ENCODE measurements at places on chromosomes 5 and 9.

DNA sequence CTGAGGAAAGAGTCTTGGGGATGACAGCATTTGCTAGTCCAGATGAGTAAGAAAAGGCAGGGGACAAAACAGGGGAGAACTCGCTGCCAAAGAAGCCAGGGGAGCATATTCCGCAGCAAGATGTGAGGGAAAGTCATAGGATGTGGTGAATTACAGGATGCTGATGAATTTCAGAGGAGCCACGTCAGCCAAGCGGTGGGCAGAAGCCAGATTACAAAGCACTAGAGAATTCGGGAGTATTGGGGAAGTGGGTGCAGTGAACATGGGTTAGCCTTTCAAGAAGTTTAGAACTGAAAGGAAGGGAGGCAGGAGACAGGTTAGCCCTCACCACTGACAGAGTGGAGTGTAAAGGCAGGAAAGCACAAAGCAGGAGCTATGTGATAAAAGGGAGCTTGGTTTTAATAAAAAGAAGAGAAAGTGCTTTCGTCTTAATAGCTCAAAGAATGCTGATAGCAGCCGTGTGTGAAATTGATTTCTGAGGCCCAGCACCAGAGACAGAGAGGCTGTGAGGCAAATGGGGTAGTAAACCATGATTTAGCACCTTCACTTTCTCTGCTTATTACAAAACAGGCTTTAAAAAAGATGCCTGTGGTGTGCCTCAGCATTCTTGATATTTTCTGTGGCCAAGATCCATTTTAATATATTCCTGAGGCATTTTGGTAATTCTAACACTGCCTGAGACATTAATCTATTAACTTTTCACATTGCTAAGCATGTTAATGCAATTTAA lies 16.9 kb downstream of the ADAMTSL1 start:
- no peak for DNase-seq

- no peak for DNase-seq
Measured at GRCh38 chr5:74030371-74030770, 404.4 kb downstream of the ARHGEF28 start.

DNA sequence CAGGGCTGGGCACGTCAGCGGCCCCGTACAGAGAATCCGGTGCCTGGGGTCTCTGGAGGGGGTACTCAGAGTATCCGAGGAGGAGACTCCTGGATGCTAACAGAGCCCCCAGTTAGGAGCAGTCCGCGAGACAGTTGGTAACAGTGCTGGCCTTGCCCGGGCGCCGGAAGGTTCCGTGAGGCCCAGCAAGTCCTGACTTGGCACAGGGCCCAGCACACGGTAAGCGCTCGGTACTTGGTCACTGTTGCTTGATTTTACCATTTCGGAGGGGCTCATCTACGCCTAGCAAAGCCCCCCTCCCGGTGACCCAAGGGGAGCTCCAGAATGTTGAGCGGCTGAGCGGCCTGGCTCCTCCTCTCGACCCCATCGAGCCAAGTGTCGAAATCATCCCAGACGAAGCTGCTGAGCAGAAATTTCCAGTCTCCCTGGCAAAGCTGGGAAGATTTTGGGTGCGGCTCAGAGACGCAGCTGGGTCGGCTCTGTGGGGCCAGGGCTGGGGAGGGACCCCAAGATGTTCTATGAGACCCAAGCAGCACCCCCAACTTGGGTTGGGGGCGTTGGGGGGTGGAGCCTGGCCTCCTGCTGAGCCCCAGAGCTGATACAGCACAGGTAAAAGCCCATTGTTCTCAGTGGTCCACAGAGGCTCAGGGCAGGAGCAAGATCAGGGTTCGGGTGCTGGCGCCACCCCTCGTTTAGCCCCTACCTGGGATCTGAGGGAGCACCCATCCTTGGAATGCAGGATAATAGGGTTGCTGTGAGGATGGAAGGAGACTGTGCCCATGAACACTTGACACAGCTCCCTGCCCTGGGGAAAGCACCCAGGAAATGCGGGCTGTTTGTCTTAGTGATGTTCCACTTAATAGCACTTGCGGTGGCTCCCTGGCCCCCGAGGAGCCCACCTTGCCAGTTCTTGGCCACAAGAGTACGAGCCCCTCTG lies 137.2 kb downstream of the C9orf50 start:
- no peak for DNase-seq

DNA sequence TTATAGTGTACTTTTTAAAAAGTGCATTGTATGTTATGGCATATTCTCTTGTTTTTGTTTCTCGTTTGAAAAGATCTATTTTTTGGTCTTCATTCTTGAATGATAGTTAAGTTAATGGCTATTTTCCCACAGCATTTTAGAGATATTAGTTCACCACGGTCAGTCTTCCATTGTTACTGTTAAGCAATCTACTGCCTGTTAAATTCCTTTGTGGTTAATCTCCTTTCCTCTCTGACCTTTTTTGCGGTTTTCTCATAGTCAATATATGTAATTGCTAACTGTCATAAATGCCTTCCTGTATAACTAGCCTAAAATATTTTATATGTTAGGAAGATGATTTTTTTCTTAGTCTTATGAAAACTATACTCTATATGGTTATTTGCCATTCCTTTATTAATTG lies 250.8 kb upstream of the FBXL7 start:
- no peak for DNase-seq

DNA sequence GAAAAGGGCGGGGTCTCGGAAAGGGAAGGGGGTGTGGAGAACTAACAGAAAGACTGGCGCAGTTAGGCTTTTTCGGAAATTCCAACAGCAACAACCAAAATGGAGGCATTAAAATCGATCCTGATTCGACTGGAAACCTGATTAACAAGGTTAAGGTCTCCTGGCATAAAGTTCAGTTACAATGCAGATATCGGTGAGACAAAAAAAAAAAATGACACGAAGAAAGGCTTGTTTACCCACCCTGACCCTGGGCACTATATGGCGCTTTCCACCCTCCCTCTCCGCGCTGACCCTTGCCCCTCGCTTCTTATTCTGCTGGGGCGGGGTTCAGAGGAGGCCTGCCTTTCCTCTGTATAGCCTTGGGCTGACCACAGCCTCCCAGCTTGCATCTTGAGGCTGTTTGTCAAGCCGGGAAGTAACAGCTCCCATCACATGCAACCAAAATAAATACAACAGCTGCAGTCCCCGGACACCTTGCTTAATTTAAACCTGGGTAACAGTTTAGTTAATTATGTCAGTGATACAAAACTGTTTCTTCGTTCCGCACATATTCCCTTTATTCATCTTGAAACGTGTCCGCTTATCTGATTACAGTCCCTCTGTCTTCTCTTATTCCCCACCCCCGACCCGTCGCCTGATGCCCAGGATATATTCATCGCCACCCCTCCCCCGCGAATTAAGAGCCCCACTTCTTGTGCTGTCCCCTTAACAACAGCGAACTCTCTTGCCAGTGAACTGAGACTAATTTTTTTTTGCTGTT lies 795 bp upstream of the PJA2 start:
- peak; percentile 16 for DNase-seq

DNA sequence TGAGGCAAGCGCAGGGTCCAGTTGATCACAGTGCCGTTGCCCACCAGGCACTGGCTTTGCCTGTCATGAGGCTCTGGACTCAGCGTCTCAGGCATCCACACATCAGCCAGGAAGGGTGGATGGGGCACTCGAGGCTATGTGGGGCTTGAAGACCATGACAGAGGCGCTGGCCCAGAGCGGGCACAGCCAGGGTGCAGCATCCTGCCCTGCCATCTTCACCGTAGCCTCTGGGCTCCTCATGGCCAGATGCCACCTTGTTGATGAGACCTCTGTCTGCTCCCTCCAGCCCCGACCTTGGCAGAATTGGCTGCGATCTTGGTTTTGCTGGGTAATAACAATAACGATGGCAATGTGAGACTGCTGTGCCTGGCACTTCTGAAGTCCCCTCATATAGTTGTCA lies 404.2 kb upstream of the IRX2 start:
- DNase-seq: no peak

GRCh38 chr5:126863402-126863801 lies 86.5 kb downstream of the LMNB1 start:
- DNase-seq: no peak
